ENCODE measurements at places on chromosomes 12 and 14.

DNA sequence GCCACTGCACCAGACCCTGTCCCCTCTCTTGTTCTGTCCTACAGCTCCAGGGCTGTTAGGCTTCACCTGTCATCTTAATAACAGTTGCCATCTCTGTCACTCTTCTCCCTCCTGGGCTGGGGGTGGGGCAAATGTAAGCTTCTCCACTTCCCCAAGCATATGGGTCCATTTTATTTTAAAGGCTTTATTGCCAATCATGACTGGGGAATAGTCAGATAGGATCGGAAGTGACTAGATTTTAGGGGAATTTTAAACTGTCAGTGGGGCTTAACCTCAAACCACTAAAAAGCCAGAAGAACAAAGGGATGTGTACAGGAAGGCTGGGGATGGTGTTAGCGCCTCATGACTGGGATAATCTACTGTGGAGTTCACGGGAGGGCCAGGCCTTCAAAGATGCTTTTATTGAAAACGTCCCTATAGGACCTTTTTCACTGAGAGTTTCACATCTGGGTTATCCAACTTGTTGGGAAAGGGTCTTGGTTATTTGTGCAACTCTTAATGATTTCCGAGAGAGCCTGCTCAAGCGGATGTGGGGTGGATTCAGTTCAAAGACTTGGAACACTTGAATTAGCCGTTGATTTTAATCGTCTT, 41.6 kb downstream of the CHST11 start:
- no peak for DNase-seq

DNA sequence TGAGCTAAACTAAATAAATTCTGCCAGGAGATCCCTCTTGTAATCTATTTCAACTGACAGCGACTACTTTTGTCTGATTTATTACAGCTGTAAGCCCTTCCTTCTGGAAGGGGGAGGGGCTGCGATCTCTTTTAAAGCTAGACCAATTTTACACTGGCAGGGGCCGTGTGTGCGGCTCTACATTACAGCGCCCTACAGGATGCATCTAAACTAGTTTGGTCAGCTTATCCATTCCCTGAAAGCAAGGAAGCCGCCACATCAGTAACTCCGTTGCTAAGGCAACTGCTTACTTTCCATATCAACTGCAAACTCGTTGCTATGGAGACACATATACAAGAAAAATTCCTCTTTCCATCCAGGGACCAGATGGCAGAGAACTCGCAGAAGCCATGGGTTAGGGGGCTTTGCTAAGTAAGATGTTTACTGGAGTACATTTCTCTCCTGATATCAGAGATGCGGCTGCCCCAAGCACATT, 17.4 kb downstream of the FOXN3 start:
- peak; percentile 79 for DNase-seq

GRCh38 chr14:91027561-91027960, 32.9 kb downstream of the RPS6KA5 start:
- DNase-seq, result no peak

GRCh38 chr12:63911341-63911740, 66.8 kb downstream of the SRGAP1 start:
- no peak for DNase-seq
